CD4-positive, alpha-beta T cell treated with Interleukin-2 at 100 ng/mL for 4 hours (primary cell): ENCODE measurements at places on chromosomes 11 and 22.

DNA sequence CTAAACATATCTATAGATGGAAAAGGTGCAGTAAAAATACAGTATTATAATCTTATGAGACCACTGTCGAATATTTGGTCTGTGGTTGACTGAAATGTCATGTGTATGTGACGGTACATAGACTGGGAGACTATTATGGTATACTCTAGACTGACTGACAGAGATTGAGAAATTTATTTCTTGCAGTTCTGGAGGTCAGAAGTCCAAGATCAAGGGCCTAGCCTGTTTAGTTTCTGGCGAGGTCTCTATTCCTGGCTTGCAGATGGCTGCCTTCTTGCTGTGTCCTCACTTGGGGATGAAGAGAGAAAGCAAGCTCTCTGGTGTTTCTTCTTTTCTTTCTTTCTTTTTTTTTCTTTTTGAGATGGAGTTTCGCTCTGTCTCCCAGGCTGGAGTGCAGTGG is 7.3 kb upstream of the OSBP2 start:
- DNase-seq: no peak

DNA sequence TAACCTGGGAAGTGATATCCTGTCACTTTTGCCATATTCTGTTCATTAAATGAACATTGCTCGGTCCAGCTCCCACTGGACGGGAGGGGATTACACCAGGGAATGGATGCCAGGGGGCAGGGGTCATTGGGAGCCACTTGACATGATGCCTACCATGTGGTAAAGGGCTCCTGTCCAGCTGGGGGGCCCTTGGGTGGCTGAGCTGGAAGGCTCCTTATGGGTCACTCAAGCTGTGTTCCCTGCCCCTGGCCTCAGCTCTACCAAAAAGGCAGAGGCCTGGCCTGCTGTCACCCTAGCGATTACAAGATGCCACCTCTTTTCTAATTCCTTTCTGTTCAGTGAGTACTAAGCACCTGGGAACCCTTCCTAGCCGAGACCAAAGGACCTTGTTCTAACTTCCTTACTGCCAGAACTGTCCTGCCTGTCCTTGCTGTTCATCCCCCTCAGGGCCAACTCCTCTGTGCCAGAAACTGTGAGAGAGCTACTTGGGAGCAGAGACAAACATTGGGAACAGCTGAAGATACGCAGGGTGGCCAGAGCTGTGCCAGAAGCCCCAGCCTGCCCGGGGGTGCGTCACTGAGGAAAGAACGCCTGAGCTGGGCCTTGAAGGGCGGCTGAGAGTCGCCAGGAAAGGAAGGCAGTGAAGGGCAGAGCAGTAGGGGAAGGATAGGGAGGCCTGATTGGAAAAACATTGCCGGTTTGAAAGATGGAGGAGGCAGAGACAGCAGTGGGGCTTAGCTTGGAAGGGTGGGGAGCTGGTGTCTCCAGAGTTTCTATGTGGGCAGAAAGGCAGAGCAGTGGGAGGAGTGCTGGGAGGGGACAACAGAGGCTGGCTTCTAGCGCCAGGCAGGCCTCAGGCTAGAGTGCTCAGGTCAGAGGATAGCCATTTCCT is 12.7 kb upstream of the UVRAG start:
- DNase-seq: no peak

GRCh38 chr11:99814738-99815137 is 794.0 kb downstream of the CNTN5 start:
- DNase-seq: no peak

GRCh38 chr11:105838668-105839384 is 183.2 kb downstream of the MSANTD4 start:
- DNase-seq: no peak

DNA sequence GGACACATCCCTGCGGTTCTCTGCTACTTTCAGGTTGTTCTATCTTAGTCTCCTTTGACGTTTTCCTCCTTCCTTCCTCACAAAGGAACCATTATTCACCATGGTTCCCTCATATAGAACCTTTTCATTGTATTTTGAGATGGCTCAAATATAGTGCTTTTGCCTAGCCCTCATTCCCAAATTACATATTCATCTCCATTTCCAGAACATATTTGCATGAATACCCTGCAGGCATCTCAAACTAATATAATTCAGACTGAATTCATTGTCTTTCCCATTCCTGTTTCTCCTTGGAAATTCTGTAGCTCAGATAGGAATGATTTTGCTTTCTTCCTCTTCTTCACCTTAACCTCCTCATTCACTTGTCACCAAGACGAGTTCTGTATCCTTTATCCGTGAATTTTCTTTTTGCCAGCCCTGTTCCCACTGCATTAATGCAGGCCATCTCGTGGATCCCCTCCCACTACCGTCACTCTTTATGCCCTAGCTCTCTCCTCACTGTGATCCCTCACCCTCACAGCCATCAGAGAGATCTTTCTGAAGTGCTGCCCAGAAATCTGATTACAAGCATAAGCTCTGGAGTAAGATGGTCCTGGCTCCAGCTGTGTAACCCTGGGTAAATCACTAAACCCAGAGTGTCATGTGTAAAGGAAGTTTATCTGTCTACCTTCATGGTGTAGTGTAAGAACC is 23.3 kb downstream of the PIWIL4 start:
- no peak for DNase-seq

- no peak for DNase-seq
Measured at GRCh38 chr22:40684728-40685127, 5.4 kb downstream of the MCHR1 start.

DNA sequence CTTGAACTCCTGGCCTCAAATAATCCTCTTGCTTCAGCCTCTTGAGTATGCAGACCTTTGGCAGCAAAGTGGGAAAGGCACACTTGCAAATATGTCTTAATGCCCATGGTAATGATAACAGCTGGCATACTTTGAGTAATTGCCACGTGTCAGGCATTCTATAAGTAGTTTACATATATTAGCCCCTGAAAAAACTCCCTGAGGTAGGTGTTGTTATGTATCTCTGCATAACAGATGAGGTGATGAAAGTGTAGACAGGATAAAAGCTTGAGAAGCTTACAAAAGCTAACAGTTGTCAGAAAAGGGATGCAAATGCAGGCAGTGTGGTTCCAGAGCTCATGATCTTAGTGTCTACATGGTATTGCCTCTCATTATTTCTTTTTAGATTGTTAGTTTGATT is 291.1 kb upstream of the C11orf87 start:
- no peak for DNase-seq

DNA sequence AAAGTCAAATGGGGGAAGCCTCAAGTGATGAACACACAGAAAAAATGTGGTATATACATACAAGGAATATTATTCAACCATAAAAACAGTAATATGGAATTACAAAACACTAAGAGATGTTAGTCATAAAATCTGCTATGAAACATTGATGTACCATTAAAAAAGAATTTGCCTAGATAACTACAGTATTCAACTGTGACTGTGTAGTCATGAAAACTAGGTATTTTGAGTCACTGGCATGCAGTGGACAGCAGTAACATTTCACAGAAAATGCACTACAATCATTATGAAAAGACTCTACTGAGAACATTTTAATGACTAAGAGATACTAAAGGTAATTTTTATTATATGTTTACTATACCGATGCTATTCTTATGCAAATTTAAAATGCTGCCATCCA is 11.7 kb downstream of the ZNF195 start:
- no peak for DNase-seq

DNA sequence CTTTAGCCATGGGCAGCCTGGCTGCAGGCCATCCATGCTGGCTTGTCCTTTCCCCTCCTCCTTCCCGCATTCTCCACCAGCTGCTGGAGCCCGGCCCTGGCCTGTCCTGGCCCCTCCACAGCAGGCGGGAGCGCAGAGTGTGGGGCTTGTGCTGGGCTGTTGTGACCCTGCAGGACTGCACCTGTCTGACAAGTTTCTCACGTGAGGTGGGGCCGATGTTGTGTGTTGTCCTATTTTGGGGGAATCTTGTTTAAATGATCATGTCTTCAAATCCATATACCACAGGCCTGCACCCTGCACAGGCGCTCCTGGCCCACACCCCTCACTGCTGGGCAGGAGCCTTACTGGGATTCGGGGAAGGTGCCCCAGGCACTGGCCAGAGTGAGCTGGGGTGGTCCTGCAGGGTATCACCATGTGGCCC is 30.4 kb downstream of the TBC1D22A start:
- no peak for DNase-seq

DNA sequence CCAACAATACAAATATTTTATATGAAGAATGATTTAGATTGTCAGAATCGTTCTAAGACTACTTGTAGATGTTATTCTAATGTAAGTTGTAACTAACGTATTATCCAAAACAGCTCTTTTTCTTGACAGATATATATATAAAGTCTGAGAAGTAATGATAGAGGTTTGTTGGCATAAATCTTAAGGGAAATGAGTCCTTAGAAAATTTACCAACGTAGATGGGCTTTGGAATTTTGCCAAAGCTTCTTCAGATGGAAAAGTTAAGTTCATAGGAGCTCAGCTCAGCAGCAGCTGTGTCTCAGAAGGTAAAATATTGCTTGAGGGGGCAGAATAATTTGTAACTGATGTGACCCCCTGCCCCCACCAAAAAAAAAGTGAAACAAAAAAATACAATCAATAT is 66.7 kb downstream of the BID start:
- DNase-seq: no peak

- DNase-seq: peak; percentile 51
Measured at GRCh38 chr11:14974515-14975251, 2.5 kb upstream of the CALCA start.

DNA sequence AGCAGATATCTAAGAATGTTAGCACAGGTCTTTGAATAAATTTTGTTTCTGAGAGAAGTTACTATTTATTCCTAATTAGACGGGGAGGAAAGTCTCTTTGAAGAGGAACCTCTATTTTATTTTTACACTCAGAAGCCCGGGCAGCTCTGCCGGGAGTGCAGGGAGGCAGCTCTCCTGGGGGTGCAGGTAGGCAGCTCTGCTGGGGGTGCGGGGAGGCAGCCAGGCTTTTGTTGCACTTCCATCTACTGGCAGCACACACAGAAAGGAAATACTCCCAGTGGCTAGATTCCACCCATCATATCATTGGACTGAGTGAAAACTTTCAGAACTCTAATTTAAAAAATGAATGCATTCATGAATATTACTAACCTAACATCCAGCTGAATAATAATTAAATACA is 24.6 kb downstream of the OR10A6 start:
- DNase-seq: no peak

DNA sequence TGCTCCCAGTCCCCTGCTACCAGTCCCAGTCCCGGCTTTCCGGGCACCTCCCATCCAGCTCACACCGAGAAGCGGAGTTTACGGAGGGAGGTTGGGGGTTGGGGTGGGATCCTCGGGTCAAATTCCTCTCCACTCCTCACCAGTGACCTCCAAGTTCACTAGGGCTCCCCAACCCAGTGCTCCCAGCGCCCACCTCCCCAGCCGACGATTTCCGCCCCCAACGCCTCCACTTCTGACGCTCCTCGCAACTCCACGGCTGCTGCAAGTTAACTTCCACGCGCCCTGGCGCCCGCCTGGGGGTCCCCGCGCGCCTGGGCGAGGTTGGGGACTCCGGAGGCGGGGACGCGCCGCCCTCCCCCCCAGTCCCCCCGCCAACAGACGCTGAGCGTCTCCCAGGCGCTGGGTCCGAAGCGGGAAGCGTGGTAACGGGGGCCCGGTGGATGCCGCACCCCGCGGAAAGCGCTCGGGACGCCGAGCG is 526 bp downstream of the TPST2 start:
- DNase-seq: no peak

GRCh38 chr11:84566671-84567070 is 1060.5 kb downstream of the DLG2 start:
- DNase-seq: no peak

DNA sequence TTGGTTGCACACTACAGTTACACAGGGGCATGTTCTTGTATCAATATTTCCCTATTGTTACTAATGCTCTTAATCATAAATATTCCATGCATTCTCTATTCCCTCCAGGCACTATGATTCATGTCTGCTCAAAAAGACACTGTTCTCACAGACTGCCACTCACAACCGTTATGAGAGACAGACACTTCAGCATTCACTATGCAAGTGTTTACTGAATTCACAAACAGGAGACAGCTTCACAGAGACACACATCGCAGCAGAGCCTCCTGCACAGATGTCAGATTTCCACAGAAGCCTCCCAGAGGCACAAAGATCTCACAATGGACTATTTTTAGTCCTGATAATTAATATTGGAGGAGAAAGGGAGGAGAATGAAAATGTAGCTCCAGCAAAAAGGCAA is 930.4 kb downstream of the OPCML start:
- DNase-seq: no peak

GRCh38 chr11:61912530-61912898 is 4.9 kb downstream of the RAB3IL1 start:
- DNase-seq: no peak

- DNase-seq: no peak
Measured at GRCh38 chr22:23218867-23219251, 38.5 kb downstream of the BCR start.

GRCh38 chr11:75523811-75524664 is 1.7 kb downstream of the GDPD5 start:
- no peak for DNase-seq

DNA sequence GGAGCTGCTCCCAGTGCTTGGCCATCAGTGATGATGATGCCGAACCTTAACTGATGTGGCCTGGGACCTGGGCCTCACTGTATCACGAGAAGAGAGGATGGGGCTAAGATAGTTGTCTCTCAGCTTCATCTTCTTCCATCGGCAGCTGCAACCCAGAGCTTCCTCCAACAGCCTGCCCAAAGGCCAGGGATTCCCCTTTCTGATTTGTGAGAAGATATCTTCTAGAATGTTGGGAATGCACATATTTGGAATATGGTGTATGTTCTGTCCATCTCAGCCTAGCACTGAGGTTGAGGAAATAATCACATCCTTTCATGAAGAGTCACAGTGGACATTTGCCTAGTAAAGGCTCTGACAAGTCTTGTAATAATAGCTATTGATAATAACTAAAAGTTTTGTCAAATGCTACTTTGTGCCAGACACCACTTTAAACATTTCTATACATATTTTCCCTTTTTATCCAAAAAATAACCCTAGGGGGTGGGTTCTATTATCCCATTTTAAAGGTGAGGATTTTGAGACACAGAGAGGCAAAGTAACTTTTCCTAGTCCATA is 73.1 kb downstream of the COMMD9 start:
- DNase-seq: no peak

- DNase-seq: no peak
Measured at GRCh38 chr11:28139841-28140415, 31.7 kb downstream of the METTL15 start.

GRCh38 chr11:130313383-130314183 is 1.1 kb downstream of the ZBTB44 start:
- DNase-seq: peak; percentile 29

DNA sequence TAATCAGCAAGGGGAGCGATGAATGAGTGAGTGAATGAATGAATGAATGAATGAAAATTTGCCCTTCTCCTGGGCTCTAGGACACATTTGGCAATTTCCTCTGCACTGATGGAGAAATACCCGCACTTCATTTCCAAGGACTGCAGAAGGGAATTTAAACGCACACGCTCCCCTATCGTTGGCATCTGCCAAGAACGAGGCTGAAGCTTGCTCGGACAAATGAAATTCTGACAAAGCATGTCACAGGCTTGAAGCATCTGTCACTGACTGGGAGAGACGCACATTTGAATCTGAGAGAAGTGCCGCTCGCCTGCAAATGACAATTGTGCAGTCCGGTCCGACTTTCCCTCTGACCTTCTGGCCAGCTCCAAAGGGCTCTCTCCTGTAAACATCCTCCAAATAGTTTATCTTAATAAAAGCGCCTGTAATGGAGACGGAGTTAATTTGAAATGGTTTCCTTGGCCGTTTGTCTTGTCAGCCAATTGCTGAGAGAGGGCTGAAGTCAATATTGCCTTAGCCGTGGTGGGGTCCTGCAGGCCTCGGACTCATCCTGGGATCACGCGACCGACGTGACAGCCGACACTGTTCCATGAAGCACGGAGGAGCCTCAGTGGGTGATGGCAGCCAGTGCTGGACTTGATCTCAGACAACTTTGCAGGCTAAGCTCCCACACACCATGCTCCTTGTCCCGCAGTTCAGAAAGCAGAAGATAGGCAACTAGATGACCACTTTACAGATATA is 260.7 kb downstream of the MN1 start:
- no peak for DNase-seq
